CD4-positive, alpha-beta T cell treated with Interleukin-12 subunit alpha and Interleukin-12 subunit beta, for 1 hour (primary cell): ENCODE measurements at places on chromosomes 7 and 10.

DNA sequence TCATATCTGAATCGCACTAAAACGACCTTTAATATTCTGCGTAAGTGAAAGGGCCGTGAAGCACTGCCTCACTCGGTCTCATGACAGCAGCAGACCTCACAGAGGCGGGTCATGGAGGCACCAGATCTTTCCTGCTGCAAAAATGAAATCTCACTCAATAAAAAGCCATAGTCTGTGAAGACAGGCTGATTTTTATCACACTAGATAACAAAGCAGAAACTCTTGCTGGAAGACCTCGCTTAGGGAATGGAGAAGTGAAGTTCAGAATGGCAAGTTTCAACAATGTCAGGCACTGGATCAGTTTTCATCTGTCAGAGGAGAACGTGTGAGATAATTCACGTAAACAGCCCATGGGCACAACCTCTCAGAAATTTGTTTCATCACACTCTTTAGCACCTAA lies 8.0 kb downstream of the SEPHS1 start:
- DNase-seq, result no peak

- no peak for DNase-seq
Observed at GRCh38 chr7:130823060-130823459, 89.1 kb upstream of the KLF14 start.

DNA sequence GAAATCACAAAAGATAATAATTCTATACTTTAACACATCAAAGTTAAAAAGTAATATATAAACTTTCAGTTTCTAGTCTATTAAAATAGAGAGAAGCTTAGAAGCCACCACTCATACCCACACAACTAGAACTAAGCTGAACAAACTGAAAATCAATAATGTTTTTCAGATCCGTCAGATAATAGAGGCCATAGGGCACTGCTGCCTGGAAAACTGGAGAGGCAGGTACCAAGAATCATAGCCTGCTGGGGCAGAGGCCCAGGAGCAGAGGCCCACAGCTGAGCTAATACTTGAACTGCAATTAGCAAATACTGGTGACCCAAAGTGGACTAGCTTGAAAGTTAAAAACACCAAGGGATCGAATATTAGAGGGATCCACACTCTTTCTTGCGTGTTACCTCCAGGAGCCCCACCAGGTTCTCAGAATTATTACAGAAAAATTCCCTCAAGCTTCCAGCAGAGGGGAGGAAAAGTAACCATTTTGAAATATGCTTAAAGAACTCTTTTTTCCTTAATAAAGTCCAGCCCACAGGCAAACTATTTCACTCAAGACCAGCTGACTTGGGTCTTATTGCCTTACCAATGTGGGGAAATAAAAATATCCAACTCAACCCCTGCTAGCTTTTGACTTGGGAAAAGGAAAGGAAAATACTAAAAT lies 774.1 kb upstream of the IGFBP3 start:
- no peak for DNase-seq

GRCh38 chr10:92847202-92847864 lies 987 bp upstream of the EXOC6 start:
- no peak for DNase-seq

- DNase-seq, result no peak
Observed at GRCh38 chr7:37815671-37816371, 32.6 kb upstream of the NME8 start.

- DNase-seq, result no peak
Observed at GRCh38 chr7:101232141-101232850, 5.3 kb downstream of the CLDN15 start.

DNA sequence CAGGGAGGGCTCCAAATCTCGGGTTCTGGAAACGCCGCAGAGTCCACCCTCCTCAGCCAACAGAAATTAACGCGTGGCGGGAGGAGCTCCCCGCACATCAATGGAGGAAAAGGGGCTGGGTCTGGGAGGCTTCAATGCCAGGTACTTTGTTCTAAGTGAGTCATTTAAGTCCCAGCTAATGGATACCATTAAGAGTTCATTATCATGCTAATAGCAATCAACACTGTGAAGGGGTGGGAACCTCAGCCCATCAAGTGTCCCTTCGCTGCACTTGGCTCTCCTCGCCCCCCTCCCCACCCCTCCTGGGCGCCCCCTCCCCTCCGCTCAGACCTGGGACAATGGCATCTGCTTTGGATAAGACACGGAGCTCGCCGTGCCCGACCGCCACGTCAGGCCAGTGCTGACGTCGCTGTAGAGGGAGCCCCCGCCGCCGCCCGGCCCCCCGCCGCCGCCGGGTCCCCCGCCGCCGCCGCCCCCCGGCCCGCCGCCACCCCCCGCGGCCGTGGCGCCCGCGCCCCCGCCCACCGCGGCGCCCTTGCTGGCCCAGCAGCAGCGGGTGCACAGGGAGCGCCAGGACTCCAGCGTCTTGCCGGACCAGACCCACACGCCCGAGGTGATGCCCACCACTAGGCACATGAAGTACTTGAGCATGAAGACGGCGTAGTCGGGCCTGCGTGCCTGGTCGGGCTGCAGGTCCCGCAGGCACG lies 2.9 kb downstream of the FZD8 start:
- no peak for DNase-seq

- DNase-seq, result no peak
Observed at GRCh38 chr10:75847477-75847876, 416.1 kb downstream of the LRMDA start.

DNA sequence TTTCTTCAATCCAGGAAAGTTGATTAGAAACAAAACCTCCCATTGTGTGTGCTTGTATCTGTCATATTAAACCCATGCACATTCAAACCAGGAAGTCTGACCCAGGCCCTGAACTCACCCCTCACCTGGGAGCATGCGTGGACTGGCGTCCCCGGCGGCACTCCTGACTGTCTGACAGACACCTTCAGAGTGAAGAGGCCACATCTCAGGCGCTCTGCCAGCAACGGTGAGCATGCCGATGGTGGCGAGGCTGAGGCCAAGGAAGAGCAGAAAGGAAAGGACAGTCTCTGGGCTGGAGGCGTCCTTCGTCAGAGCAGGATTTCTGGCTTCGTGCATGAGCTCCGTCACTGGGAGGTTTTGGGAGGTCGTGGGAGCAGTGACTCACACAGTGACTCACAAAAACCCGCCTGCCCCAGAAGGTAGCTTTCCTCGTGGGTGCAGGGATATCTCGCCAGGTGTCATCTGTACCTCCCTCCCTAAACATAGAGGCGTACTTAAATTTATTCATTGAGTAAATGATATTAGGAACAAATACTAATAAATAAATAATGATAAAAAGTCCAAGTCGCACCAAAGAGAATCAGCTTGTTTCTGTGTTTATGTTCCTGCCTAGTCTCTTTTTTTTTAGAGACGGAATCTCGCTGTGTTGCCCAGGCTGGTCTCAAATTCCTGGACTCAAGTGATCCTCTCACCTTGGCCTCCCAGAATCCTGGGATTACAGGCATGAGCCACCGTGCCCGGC lies 13.5 kb downstream of the IQCE start:
- no peak for DNase-seq

- DNase-seq, result no peak
Observed at GRCh38 chr10:128147064-128147463, 20.8 kb upstream of the MKI67 start.

- DNase-seq, result no peak
Observed at GRCh38 chr7:14085901-14086300, 96.4 kb upstream of the ETV1 start.

GRCh38 chr10:92542458-92542857 lies 31.4 kb downstream of the IDE start:
- no peak for DNase-seq

DNA sequence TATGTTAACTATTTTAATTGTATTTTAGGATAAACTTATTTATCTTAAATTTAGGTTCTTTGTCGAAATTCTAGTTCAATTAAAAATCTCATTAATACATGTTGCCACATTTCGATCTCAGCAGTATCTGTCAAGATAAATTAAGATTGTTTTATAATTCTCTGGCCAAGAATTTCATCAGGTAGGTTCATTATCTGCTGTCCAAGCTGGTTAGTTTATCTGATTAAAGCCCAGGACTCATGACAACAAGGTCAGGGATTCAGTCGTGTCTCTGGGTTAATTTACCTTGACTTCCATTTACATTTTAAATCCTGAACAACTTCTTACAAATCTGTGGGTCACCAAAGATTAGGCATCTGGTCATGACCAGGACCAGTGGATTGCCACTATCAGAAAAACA lies 7.6 kb downstream of the STEAP4 start:
- no peak for DNase-seq

DNA sequence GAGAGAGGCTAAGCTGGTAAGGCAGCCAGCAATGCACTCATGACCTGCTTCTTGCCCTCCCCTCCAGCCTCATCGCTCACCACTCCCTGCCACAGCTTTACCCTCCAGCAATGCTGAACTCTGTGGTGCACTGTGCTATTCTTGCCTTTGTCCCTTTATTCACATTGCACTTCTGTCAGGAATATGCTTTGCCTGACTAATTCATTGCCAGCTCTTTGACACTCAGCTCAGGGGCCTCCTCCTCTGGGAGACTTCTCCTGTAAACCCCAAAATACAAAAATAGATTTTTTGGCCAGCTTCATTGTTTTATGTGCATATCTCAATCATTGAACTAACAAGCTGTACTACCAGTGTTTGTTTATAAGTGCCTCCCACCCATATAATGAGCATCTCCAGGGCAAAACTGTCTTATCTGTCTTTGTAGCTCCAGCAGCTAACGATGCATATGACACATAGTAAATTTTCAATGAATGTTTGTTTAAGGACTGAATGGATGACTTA lies 8.2 kb downstream of the CNNM1 start:
- DNase-seq, result no peak

DNA sequence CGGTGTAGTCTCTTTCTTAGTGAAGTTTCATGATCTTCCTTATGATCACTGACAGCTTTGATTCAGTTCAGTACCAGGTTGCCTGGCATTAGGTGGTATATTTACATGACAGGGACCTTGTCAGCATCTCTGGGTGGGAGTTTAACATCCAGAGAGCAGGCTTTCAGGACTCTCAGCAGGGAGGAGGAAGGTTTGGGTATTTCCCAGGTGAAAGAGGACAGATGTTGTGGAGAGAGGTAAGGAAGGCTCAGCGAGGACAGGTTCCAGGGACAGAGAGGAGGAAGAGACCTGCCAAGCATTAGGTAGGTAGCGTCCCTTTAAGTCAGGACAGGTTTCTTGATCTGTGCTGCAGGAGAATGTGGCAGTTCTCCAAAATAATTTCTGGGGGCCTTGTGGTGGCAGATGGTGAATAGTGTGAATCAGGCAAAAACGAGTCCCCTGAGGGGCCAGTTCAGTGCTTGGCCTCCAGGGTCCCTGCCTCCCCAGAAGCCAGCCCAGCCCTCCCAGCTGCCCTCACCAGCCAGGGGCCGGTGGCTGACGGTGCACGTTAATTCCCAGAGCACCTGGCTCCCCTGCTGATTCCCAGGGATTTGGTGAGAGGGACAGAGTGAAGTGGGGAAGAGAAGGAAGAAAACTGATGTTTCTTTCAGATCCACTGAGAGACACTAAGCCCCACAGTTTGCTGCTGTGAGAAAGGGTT lies 82.0 kb downstream of the VWC2 start:
- DNase-seq, result no peak

DNA sequence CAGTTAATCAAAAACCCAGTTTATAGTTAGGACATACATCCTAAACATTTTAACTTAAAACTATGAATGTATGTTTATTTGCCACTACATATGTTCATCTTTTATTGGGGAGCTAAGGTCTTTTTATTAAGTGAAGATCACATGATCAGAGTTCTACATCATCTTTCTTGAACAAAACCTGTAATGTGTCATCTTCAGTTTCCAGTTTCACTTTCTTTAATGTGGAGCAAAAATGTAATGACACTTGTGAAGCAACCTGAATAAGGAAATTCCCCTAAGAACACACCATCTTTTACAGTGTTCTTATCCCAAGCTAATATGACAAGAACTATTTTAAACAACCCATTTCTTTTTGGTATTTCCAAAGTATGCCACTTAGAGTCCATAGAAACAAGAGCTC lies 166.7 kb upstream of the BET1 start:
- DNase-seq, result no peak

DNA sequence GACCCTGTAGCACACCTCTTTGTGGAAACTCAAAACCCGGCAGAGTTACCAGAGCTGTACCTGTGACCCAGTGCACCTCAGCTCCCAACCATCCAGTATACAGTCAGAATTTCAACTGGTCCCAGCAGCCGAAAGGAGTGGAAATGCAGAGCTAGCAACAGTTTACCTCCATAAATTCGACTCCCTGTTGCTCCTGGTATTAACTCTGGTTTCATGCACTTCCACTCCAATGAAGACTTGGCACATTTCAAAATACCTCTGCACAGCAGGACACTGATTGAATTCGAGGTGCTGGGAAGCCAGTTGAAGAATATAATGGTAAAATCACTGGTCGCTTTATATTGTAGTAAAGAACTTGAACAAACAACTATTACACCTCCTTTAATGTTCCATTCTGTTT lies 17.9 kb upstream of the TIAL1 start:
- DNase-seq, result no peak

- no peak for DNase-seq
Observed at GRCh38 chr7:35762781-35763180, 38.1 kb upstream of the SEPTIN7 start.

DNA sequence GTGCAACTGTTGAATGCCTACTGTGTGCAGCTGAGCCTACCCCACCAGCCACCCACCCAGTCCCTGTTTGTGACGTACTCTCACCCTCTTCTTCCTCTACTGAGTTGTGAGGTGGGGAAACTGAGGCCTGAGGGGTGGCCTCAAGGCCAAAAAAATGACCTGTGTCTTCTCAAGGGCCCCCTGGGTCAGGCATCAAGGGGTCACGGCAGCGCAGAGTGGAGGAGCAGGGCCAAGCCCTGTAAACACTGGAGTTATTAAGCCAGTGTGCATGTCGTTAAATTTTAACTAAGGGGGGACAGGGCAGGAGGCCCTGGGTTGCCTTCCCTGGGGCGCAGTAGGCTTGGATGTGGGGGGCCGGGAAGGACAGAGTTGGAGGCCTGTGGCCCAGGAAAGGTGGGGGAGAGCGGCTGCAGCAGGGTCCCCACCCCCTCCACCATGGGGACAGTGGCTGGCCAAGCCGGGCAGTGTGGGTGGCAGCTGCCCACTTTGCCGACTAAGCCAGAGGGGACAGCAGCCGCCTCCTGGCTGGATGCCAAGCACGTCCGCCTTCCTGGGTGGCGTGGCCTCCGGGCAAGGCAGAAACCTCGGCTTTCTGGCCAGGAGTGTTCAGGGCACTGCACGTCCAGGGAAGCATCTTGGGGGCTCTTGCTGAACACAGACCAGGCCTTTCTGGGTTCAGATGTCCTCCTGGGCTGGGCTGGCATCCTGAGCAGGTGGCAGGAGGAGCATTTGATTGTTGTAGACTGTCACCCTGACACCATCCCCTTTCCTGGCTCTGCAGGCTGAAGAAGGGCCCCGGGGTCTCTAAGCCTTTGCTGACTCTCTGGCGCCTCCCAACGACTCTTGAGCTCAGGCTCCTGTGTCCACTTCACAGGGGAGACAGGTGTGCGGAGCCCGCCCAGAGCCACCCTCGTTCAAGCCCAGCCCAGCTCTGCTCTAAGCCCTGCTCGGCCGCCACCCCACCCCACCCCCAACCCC lies 1.9 kb downstream of the SLC29A4 start:
- no peak for DNase-seq
